ENCODE measurements at places on chromosomes 2 and 18.

DNA sequence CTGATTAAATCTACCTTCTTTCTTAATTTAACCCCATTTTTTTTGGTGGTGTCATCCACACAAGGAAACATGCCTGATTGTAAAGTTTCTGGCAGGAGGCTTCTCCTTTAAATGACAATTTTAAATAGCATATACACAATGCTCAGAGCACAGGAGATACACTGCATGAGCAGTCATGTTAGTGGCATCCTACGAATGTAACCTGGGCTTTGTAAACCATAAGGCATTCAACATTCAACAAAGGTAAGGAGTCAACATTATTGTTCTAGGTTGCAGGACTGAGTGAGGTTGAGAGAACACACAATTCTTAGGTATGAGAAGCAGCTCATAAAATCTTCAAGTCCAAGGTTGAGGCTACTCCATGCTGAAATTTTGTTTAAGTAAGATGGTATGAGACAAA, 266.6 kb upstream of the SIX2 start:
- DNase-seq, result no peak

- no peak for DNase-seq
These were observed 213.4 kb upstream of the CYP26B1 start for GRCh38 chr2:72361042-72361441.

DNA sequence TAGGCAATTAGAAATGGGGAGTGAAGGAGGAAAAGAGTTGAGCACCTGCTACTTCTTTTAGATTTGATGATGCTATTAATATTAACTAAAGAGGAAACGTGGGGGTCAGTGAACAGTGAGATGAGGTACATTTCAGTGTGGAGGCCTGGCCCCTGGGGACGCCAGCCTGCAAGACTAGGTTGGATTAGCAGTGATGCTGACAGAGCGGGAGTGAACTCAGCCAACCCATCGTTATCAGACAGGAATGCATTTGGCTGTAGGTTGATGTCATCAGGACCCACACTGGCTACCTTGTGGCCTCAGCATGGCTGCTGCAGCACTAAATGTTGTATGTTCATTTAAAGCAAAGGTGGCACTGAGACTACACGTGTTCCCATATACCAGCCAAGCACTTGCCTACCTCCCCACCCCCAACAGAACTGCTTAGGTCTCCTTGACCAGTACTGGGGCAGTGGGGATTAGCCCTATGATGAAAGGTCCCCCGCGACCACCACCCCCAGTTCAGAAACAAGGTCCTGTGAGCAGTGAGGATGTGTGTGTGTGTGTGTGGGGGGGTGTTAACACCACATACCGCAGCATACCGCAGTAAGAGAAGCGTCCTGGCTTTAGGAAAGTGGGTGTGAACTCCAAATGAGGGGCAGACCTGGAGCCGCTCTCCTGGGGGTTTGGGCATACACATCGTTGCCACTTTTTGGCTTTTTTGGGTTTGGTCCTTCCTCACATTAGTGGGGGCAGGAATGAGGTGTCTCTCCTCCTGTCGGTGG, 26.0 kb downstream of the DGKD start:
- DNase-seq, result no peak

- no peak for DNase-seq
These were observed 62.4 kb upstream of the TWIST2 start for GRCh38 chr2:238785528-238785860.

- no peak for DNase-seq
These were observed 688.6 kb downstream of the NRXN1 start for GRCh38 chr2:50343150-50343830.

DNA sequence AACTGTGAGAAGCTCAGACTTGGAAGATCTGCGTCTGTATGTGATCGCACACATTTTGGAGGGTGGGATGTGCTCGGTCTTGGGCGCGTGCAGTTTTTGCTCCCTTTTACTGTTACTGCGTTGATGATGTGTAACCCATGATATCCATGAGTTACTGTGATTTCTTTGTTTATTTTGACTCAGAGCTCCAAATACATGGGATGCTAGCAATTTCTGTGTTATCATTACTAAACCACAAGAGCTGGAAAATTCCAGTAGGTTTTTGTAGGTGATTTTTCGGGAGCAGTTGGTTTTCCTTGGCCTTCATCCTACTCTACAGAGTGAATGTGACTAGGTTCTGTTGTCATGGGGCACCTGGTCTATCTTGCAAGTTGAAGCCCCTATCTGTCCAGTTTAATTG, 124.2 kb downstream of the AGAP1 start:
- no peak for DNase-seq

- DNase-seq, result no peak
These were observed 202.2 kb downstream of the SOX11 start for GRCh38 chr2:5894355-5894754.

DNA sequence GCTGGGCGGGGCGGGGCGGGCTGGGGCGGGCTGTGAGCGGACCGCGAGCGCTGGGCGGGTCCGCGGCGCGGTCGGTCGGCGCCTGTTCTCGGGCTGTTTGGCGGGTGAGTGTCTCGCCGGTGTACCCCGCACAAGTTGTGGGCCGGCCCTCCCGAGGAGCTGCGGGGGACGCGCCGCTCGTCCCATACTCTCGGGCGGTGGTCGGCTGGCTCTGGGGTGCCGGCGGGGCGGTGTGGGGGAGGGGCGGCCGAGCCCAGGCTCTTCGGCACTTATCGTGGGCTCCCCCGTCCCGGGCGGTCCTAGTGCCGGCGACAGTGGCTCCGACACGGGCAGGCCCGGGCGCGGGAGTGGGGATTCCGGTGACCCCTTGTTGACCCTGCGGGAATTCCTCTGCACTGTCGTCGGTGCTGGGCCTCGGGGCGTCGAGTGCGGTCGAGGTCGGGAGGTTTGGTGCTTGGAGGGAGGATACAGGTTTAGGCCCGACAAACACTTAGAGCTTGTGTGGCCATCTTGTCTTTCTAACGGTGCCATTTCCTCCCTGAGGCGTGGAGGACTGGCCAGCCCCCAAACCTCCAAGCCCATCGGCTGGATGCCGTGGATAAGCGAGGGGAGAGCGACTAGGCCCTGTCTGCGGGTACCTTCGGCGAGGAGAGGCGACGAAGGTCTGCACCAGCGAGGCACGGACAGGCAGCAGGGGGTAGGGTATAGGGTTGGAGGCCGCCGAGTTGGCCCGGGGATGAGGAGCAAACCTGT, at the start of gene SEPTIN2:
Gene SEPTIN2, plus strand, starts transcription at position 47 of the 753 bp plus-strand sequence. CDS start 8,308 bp downstream, outside the sequence.
- peak; percentile 59 for DNase-seq

GRCh38 chr2:164538240-164538866, 82.9 kb downstream of the GRB14 start:
- no peak for DNase-seq

- DNase-seq, result no peak
These were observed 543.8 kb downstream of the ERBB4 start for GRCh38 chr2:211994806-211995205.

DNA sequence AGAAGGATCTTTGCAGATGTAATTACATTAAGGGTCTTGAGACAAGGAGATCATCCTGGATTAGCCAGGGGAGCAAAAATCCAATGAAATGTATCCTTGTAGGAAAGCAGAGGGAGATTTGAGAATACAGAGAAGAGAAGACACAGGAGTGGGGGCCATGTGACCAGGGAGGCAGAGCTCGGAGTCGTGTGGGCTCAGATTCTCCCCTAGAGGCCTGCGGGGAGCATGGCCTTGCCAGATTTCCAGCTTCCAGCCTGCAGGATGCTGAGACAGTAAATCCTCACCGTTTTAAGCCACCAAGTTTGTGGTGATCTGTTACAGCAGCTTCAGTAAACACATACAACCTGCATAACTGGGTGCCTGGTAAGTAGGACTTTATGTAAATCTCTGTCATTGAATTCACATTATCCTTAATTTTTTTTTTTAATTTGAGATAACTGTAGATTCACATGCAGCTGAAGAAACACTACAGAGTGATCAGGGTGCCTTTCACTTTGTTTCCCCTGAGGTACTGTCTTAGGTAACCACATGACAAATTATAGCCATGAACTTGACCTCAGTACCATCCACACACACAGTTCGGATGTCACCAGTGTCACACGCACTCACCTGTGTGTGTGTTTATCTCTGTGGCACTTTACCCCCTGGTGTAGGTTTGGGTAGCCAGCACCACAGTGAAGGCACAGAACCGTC, 138.4 kb upstream of the HDAC4 start:
- DNase-seq, result no peak
